ENCODE measurements at places on chromosomes 1 and 21.

GRCh38 chr1:200891774-200892157 lies 2.9 kb upstream of the INAVA start:
- no peak for DNase-seq
- no peak overlapping the region for H3K27ac ChIP-seq
- peak overlapping the region; percentile 81 for H3K4me3 ChIP-seq
- H3K27me3 ChIP-seq = peaks cover 65% of the 10 kb centered on the region
- H3K4me1 ChIP-seq = peaks cover 42% of the 10 kb centered on the region
- no peaks in the 10 kb centered on the region for H3K36me3 ChIP-seq

DNA sequence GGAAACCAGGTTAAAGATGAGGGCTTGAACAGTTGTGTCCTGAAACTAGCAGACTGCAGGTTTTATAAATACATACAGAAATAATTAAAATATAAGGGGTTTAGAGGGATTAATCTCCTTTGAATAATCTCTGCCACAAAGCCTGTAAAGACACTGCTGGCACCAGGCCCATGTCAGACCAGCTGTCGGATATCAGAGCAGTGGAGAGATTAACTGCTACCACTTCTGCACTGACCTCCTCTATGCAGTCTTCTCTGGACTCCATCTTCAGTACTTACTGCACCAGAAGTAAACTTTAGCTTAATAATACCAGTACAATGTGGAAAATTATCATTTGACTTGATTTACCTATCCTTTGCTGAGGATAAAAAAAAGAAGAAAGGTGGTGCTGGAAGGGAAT lies 128.6 kb downstream of the LHX4 start:
- DNase-seq = no peak
- H3K36me3 ChIP-seq = peaks cover 8% of the 10 kb centered on the region
- peaks cover 3% of the 10 kb centered on the region for H3K4me1 ChIP-seq
- no peaks in the 10 kb centered on the region for H3K27me3 ChIP-seq

DNA sequence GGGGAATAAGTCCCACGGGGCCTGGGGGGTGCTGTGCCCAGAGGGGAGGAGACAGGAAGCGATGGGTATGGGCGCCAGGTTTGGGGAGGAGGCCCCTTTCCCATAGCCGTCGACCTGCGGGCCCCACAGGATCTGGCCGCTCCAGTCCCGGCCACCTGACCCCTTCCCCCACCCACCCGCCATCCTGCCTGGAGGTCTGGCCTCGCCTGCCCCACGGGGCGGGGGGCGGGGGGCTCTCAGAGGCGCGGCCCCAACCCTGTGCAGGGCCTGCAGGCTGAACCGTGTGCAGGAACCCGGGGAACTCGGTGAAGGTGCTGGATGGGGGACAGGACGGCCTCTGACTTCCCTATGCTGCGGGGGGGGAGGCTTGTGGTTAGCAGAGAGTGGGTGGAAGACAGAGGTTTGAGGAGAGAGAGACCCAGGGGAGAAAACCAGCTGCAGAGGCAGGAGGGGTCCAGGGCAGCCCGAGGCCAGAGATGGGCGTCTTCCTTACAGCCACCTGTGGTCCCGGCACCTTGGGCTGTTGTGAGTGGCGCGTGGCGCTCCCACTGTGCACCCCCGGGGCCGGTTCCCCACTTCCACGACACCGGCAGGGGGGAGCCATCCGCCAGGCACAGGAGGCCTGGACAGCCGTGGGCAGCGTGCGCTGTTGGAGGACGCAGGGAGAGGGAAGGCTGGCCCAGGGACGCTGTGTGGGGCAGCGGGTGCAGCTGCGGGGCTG lies 2.5 kb upstream of the TNFRSF18 start:
- H3K27ac ChIP-seq = peak overlapping the region; percentile 75
- peak overlapping the region; percentile 83 for H3K4me3 ChIP-seq
- peak; percentile 59 for DNase-seq
- no peaks in the 10 kb centered on the region for H3K27me3 ChIP-seq

GRCh38 chr1:218674280-218674773 lies 329.2 kb downstream of the TGFB2 start:
- no peak overlapping the region for H3K4me3 ChIP-seq
- H3K4me1 ChIP-seq = no peaks in the 10 kb centered on the region
- H3K36me3 ChIP-seq = no peaks in the 10 kb centered on the region
- H3K27ac ChIP-seq = no peak overlapping the region
- H3K27me3 ChIP-seq = no peaks in the 10 kb centered on the region

DNA sequence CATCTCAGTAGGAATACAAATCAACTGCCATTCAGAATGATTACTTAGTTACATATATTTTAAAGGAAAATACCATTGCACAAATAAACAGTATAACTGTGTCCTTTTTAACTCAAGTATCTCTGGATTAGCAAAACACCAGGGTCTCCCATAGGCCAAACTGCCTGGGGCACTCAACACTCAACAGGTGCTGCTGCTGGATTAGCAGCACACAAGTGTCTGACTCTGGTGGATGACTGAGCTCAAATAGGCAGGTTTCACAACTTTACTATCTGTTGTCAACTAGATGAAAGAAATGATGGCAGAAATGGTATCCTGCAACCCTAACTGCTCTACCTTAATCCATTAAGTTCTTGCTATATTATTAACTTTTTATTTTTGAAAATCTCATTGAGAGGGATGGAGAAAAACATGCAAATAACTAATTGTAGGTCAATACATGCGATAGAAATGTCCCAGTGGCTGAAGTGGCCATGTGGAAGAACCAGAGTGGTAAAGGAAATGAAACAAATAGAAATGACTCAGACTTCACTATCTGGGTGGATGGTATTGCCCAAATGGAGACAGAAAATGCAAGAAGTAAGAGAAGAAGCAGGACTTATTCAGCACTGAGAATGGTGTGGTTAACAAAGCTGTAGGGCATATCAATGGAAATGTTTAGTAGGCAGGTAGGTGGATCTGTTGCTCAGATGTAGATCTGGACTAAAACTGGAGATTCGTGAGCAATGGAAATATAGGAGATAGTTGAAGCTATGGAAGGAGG lies 90.8 kb upstream of the CCDC190 start:
- no peak for DNase-seq
- peaks cover 8% of the 10 kb centered on the region for H3K27me3 ChIP-seq
- no peak overlapping the region for H3K27ac ChIP-seq
- H3K4me3 ChIP-seq = peak overlapping the region; percentile 3
- peaks cover 6% of the 10 kb centered on the region for H3K4me1 ChIP-seq

DNA sequence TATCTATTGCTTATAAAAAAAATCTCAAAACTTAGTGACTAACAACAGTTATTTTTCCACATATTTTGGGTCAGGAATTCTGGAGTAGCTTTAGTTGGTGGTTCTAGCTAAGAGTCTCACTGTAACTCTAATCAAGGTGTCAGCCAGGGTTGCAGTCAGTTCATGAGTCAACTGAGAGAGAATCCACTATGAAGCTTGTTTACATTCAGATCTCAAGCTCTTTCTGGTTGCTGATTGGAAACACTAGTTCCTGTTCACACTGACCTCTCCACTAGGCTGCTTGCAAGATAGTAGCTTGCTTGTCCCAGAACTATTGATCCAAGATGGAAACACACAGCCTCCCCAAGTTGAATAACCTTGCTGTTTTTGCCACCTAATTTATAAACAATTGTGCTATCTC lies 1192.1 kb upstream of the B3GALT2 start:
- no peaks in the 10 kb centered on the region for H3K4me1 ChIP-seq
- no peaks in the 10 kb centered on the region for H3K27me3 ChIP-seq
- H3K4me3 ChIP-seq = no peak overlapping the region
- H3K27ac ChIP-seq = no peak overlapping the region

DNA sequence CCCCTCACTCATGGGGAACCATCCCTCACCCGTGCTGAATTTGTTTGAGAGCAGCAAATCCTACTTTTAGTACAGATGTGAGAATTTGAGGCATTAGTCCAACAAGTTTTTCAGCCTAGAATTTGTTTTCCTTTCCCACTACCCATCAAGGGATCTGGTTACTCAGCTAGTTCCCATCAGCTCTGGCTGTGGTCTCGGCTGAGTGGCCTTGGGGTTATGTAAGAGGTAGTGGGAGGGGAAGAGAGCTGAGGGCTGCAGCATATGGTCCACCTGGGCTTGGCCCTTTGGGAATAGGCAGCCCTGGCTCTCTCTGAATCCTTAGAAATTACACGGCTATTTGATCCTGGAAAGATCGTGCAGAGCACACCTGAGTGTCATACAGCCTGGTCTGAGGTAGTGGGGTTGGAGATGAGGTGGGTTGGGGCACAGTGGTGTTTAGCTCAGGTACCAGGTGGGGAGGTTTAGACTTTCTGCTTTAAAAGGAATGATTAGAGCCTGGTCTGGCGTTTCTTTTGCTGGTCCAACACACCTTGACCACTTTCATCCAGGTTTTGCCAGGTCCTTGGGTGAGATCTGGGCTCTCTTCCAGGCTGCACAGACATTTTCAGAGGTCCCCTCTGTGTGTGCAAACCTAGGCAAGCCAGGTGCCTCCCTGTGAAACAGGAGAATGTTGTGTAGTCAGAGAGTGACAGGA lies 4.2 kb downstream of the GSTM4 start:
- no peak overlapping the region for H3K4me3 ChIP-seq
- peaks cover 14% of the 10 kb centered on the region for H3K4me1 ChIP-seq
- H3K27ac ChIP-seq = peak overlapping the region; percentile 70
- no peaks in the 10 kb centered on the region for H3K27me3 ChIP-seq
- no peaks in the 10 kb centered on the region for H3K36me3 ChIP-seq
- DNase-seq = no peak
